ENCODE measurements at places on chromosomes 6 and 20.
A peak's percentile ranks its signal among the peaks of the same experiment; 100 is the strongest.

- no peak for ATAC-seq
Observed at GRCh38 chr6:170542031-170542719, 10.9 kb downstream of the PSMB1 start.

GRCh38 chr6:159038914-159039884, 5.6 kb downstream of the TAGAP start:
- peak; percentile 52 for ATAC-seq

GRCh38 chr20:37424062-37424851, 78.3 kb downstream of the SRC start:
- ATAC-seq: no peak

DNA sequence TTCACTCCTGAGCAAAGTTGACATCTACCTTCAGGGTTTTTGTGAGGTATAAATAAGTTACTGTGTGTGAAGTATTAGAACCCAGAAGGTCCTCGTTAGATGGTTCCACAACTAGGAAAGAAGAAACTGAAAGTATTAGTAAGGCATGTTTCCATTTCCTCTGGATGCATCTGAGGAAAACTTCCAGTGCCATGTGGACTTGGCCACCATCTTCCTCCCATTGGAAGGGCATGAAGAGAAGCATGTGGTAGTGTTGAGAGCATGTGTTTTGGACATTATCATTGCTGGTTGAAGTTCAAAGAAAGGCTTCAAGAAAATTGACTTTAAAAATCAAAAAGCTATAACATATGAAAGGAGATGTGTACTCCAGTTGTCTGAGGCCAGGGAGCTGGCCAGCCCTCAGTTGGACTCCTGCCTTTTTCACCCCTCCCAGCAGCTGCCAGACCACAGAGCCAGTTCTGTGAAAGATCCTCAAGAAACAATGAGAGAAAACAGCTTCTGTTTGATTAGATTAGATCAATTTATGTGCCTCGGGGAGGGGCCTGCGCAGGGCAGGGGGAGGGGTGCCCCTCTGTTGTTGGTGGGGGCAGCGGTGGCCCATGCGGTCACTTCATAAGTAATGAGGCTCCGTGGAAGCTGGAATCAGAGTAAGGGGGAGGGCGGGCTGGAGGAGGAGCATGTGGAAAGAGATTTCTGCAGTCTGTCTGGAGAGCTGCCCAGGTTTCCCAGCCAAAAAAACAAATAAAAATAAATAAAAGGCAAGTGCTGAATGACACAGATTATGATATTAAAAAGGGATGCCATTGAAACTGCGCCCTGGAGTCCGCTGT, 154.0 kb downstream of the JARID2 start:
- ATAC-seq: peak; percentile 79

DNA sequence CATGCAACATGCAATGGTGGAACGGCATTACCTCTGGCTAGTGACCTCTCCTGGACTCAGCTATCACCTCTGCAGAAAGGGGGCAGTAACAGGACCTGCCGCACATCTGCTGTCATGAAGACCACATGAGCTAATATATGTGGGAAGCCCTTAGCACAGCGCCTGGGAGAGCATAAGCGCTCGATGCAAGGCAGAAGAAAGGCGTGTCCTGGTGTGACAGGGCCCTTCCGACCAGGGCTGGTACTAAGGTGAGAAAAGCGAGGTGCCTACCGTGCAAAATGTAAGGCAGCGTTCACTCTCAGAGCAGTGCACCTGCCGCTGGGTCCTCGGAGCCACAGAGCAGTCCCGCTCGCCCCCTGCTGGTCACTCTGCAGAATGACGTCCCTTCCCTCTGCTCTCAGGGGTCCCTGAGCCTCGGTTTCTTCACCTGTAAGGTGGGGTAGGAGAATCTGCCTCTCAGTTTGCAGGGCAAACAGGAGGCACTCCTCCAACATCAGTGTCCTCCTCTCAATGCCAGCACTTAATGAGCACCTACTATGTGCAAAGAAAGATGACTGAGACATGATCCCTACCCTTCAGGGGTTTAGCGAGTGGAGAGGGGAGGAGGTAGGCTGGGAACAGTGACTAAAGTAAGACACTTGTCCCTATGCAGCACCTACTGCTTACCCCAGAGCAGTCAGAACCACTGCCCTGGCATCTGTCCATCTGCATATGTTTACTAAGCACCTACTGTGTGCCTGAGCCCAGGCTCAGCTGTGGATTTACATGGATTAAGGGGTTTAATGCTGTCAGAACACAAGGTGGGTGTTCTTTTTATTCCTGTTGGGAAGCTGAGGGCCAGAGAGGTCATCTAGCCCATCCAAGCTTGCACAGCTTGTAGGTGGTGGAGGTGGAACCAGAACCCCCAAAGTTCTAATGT, 41.1 kb upstream of the PTGIS start:
- peak; percentile 62 for ATAC-seq

- ATAC-seq: no peak
Observed at GRCh38 chr6:37232430-37233017, 25.0 kb upstream of the TBC1D22B start.

DNA sequence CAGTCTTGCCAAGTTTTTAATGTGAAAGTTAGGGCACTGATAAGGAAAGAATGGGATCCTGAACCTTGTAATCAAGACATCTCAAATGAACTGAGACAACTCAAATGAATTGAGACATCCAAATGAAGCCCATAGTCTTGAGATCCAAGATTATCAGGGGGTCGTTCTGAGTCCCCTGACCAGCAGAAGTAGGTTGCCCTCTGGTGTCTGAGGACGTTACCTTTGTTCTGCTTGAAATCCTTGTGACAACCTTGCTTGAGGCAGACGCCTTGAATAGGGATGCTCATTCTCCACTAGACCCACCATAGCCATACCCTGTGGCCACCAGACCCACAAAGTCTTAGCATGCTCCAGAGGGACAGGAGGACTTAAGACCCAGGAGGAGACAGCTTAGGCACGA, 37.7 kb downstream of the ZBTB9 start:
- no peak for ATAC-seq

DNA sequence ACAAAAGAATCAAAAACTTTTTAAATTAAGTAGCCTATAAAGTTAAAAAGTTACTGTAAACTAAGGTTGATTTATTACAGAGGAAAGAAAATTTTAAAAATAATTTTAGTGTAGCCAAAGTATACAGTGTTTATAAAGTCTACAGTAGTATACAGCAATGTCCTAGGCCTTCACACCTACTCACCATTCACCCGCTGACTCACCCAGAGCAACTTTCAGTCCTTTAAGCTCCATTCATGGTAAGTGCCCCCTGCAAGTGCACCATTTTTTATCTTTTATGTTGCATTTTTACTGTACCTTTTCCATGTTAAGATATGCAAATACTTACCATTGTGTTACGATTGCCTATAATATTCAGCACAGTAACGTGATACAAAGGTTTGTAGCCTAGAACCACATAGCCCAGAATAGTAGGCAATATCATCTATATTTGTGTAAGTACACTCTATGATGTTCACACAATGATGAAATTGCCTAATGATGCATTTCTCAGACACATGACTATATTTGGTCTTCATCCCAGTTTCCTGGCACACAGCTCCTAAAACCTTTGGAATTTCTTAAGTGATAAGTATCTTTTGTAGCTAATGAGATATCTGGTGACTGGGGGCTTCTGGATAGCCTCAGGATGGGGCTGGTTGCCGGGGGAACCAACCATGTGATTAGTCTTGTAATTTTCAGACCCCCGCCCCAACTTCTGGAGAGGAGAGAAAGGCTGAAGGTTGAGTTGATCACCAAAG, 111.0 kb downstream of the MRPL14 start:
- ATAC-seq: no peak

DNA sequence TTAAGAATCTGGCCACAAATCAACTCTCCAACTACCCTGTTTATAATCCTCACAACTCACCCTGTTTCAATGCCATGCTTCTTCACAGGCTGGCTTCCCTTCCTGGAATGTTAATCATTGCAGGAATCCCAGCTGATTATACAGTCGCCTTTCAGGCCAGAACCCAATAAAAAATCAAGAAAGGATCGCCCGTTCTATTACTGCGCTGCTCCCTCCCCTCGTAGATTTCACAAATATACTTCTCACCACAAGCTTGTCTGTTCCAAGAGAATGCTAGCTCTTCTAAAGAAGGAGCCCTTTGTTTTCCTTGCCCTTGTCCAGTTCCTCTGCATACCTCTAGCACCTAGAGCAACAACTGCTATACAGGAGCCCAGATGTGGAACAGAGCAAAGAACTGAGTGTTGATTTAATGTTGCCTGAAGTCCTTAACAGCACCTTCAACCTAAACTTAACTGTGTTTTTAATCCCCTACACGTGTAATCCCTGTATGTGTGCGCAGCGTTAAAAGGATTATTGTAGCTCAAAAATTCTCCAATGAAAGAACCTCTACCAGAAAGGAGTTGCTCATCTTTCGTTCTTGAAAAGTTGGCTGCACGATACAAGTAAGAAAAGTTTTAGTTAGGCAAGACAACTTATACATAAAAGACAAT, 988 bp downstream of the ECHDC1 start:
- ATAC-seq: no peak

GRCh38 chr6:121884620-121885019, 449.2 kb downstream of the GJA1 start:
- ATAC-seq: no peak

DNA sequence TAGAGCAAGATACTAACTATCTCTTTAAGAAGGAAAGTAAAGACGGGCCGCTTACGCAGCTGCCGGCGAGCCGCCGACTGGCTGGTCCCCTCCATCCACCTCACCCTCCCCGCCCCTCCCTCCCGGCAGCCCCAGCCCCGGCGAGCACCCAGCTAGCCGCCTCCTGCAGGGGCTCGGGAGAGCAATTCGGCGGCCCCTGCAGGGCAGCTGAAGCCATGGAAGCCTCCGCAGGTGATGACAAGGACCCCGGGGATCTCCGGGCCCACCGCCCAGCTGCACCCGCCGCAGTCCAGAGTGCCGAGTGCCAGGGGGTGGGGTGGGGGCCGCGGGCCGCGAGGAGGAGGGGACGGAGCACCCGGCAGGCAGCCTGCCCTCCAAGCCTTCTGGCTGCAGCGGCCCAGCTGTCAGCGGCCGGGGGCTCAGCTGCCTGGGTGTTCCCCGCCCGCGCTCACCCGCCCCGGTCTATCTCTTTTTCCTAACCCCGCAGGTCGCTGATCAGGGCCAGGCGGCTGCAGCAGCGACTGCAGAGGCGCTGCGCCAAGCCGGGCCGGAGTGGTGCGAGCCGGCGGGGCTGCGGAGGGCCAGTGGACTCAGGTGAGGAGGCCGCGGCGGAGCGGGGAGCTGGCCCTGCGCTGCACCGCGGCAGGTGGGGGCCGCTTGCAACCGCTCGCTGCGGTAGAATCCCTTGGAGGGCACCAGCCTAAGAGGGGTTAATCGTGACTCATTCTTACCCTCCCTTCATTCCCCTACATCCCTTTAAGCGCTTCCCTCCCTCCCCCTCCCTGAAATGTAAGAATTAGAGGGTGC, at the start of gene SNPH:
TSS of gene SNPH (plus strand) at position 128 of the 807 bp plus-strand sequence. CDS start 29,946 bp downstream, outside the sequence.
- ATAC-seq: peak; percentile 95

GRCh38 chr6:148494226-148494625, 151.6 kb downstream of the SASH1 start:
- ATAC-seq: peak; percentile 67

- ATAC-seq: no peak
Observed at GRCh38 chr20:64223526-64224067, 32.0 kb upstream of the PCMTD2 start.
